ENCODE measurements at places on chromosomes 7 and 10.

DNA sequence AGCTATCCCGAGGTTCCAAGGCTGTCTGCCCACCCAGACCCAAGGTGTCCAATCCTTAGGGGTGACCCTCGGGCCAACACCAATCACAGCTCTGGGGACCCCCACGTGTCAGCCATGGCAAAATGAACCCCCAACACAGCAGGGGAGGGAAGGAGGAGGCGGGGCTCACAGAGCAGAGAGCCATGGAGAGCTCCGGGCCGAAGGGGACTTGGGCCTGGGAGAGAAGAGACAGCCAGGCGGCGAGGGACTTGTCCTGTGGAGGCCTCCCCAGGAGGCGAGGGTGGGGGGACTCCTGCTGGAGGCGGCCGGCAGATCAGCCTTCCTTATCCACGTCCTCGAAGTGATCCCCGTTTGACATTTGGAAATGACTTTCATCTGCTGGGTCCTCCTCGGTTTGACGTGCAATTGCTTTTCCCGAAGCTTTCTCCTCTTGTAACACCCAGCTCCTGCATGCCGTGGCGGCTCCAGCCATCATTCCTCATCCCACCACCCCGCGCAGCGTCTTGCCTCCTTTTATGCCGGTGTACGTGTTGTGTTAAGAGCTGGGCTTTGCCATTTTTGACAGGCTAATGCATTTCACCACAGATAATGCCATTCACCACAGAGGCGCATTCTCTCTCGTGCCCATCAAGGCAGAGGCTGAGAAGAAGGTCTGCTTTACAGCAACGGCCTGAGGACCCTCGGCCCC lies 337.4 kb downstream of the DNAJB6 start:
- DNase-seq: no peak

DNA sequence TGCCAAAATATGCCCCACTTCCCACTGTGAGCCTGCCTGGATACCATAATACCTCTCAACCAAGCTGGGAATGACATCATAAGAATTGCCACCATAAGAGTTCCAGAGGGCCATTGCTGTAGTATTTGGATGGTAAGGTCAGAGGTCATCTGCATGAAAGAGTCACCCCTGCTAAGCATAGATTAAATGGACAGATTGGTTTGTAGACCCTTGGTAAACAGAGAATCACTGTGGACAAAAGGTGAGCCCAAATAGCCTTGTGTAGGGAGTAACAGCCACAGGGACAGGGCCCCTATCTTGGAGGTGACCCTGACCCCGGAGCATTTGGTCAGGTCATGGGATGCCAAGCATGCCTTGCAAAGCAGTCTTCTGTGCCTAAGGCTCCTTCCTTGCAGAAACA lies 129.7 kb downstream of the GPAM start:
- no peak for DNase-seq

GRCh38 chr10:27041196-27041595 lies 59.1 kb downstream of the ANKRD26 start:
- no peak for DNase-seq

- peak; percentile 78 for DNase-seq
Observed at GRCh38 chr7:2307690-2308107, 6.5 kb downstream of the SNX8 start.

- no peak for DNase-seq
Observed at GRCh38 chr7:51307651-51308210, 8.9 kb downstream of the COBL start.

DNA sequence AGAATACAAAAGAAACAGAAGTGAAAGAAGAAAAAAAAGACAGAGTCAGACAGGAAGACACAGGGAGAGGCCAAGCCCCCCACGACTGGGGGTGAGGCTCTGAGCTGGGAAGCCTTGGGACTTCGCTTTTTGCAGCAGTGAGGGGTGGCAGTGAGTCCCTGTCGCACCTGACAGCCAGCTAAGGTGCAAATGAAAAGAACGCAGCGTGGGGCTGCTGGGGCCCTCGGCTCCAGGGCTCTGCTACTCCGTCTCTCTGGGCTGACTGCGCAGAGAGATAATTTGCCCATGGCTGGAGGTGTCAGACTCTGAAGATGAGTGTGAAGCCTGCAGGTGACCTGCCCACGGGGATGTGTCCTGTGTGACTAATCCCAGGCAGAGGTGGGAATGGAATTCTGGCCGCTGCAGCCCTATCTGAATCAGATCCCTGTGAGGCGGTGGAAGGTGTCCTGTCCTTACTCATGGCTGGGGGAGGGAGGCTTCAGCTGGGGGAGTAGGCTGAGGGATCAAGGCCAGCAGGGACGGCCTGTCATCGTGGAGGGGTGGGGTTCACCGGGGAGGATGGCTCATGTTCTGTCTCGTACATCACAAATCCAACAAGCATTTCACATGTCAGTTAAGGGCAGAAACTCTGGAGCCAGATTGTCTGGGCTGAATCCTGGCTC lies 96.4 kb downstream of the SLIT1 start:
- no peak for DNase-seq

GRCh38 chr10:20147684-20148083 lies 331.5 kb downstream of the PLXDC2 start:
- DNase-seq: no peak

DNA sequence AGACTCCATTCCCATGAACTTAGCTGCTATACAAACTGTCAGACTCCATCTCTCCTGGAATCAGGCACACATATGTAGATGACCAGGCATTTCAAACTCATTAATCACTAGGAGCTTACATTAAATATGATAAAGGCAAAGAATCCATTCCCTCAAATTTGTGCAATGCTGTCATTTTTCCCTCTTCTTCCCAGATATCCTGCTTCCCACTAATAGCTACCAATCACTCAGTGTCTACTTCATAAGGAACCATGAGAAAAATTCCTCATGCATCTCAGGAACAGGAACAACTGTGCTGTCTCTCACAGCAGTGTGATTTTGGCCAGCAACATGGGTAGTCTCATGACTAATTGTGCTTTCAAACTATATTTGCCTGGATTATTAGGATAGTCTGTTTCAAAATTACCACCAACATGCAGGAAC lies 133.9 kb downstream of the DKK1 start:
- no peak for DNase-seq

- DNase-seq: no peak
Observed at GRCh38 chr10:129416956-129417765, 49.9 kb upstream of the MGMT start.

DNA sequence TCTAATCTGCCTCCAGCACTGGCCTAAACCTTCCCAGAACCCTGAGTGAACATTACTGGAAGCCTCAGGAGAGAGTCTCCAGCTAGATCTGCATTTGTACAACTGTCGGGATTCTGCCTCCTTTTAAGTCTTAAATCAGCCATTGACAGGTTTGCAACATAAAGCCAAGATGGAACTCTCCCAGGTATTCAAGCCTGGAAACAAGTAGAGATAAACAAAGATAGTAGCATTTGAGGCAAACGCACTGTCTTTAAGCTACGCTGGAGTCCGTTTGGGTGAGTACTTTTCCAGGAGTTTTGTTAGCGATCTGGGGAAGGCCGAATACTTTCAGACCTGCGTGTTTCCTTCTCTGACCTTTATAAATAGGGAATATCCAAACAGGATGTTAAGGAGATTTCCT lies 317.2 kb upstream of the FZD8 start:
- DNase-seq: no peak

- peak; percentile 87 for DNase-seq
Observed at GRCh38 chr7:55515569-55516279, 56.6 kb downstream of the VOPP1 start.

DNA sequence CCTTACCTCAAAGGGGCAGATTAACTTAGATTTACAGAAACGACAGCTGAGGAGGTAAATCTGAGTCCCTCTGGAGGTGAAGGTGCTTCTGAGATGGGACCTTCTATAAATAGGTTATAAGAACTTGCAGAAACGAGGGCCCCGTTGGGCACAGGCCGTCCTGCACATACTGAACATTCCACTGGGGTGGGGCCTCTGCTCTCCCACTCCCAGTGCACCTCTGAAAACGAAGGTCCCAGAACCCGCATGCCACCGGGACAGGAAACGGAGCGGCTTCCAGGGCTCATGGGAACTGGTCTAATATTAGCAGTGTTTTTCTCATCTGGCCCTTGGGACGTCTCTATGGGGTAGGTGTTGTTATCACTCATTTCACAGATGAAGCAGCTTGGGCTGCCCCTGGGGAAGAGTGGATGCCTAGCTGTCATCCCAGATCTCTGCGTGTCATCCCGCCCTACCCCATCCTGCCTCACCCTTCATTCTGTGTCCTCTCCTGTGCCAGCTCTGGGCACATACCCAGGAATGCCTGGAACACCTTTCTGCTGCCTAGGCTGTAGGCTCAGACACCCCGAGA lies 19.6 kb downstream of the C10orf62 start:
- DNase-seq: no peak

GRCh38 chr10:18364987-18365775 lies 225.0 kb downstream of the CACNB2 start:
- no peak for DNase-seq

DNA sequence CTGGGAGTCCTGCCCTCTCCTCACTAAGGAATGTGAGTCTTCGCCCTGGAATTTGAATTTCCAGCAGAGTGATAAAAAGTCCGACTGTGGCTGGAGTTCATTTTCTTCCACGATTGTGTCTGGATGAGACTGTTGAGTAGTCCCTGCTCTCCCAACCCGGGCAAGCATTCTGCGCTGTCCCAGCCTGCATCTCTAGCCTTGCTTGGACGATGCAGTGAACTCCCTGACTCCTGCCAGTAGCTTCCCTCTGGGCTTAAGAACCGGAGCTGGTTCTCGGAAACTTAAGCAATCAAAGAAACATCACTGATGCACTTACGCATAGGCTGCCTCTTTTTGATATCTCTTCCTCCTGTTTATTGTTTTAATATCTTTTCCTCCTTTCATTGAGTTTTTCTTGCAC lies 116.0 kb upstream of the FZD8 start:
- DNase-seq: no peak

- no peak for DNase-seq
Observed at GRCh38 chr7:1012716-1013095, 29.7 kb downstream of the CYP2W1 start.

- DNase-seq: no peak
Observed at GRCh38 chr7:105426606-105427146, 38.0 kb upstream of the SRPK2 start.
